Myometrial cell (primary cell): ENCODE measurements at places on chromosomes 12 and 14. TPM values are rescaled to one million over a fixed set of nuclear protein-coding genes. Genes with fewer than 3 reads are reported as not detected.

Gene SCARB1
- 52.6 and 66.6 TPM in 2 replicates for total RNA-seq

Gene ZDHHC22
- total RNA-seq: not detected in 2 replicates

Gene ACSM4
- not detected in 2 replicates for total RNA-seq

Gene AMIGO2
- 1.4 TPM in 2 replicates for total RNA-seq

Gene ANO2
- total RNA-seq: not detected in 2 replicates

Gene TXNRD1
- 334 and 394 TPM in 2 replicates for total RNA-seq

Gene ACOT6
- total RNA-seq: not detected in 2 replicates

Gene IKBIP
- total RNA-seq: 74.4 and 83.5 TPM in 2 replicates

Gene C12orf54
- not detected in 2 replicates for total RNA-seq
